ENCODE measurements at places on chromosomes 12 and 14.

DNA sequence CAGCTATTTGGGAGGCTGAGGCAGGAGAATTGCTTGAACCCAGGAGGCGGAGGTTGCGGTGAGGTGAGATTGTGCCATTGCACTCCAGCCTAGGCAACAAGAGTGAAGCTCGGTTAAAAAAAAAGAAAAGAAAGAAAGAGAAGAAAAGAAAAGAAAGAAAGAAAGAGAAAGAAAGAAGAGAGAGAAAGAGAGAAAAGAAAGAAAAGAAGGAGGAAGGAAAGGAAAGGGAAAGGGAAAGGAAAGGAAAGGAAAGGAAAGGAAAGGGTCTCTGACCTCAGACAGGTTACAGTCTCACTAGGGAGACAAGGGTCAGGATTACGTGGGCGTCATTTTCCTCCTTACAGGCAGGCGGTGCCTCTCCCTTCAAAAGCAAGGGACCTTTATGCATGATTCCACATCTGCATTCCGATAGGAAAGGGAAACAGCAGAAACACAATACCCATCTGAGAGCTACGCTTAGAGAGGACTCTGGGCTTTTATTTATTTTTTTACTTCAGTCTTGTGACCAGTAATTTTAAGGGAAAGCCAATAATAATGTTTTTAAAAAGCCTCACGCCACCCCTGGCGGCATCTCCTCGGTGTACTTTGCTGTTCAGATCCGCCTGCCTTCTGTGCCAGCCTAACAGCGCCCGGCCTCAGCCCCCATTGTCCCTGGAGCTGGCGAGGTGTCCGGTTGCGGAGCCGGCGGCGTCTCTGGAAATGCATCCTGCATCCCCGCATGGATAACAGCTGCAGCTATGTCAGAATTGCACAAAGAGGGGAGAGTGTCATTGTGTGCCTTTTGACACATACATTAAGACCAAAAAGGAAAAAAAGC is 945 bp upstream of the HIP1R start:
- no peak for DNase-seq

DNA sequence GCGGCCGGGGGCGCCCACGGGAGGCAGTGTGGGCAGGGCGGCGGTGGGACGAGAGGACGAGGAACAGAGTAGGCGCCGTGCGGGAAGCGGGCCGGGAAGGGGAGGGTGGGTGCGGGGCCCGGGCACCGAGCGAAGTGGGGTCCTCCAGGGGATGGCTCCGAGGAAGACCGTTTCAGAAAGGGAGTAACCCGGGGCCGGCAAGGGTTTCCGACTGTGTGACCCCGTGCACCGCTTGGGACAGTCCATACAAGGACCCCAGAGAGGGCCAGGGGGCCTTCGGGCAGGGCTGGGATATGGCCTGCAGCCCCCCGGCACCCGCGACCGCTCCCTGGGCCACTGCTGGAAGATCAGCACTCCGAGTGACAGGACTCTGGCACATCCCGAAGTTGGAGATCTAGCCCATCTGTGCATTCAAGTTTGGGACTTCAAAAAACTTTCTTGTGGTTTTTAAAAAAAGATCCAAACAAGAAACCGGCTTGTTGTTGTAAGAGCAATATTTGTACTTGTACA is 448 bp downstream of the TSPAN9 start:
- DNase-seq = no peak

- DNase-seq = no peak
Observed at GRCh38 chr14:39433452-39433813, 1.2 kb upstream of the FBXO33 start.

DNA sequence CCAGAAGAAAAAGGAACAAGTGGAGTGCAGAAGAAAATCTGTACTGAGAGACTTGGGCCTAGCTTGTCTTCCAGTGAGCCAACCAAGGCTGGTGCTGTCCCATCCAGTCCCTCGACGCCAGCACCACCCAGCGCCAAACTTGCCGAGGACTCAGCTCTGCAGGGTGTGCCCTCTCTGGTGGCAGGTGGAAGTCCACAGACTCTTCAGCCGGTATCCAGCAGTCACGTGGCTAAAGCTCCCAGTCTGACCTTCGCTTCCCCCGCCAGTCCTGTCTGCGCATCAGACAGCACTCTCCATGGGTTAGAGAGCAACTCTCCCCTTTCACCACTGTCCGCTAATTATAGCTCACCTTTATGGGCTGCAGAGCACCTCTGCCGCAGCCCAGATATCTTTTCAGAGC is 15.6 kb downstream of the CIPC start:
- no peak for DNase-seq

- DNase-seq = no peak
Observed at GRCh38 chr14:67859169-67859749, 39.7 kb downstream of the RAD51B start.

DNA sequence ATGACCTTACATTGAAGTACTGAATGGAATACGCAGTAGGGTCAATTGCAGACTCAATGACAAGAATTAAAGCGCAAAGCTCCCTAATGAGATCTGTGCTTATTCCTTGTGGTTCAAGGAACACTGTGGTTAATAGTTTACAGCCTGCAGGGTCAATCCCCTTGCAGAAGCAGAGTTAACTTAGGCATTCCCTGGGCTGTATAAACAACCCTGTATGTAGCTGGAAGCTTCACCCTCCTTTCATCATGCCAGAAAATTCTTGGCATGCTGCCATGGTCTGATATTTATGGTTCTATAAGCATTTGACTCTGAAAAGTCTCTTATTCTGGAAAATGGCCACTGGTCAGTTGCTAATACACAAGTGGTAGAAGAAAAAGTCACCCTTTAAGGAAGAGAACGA is 227.7 kb downstream of the NOVA1 start:
- no peak for DNase-seq

DNA sequence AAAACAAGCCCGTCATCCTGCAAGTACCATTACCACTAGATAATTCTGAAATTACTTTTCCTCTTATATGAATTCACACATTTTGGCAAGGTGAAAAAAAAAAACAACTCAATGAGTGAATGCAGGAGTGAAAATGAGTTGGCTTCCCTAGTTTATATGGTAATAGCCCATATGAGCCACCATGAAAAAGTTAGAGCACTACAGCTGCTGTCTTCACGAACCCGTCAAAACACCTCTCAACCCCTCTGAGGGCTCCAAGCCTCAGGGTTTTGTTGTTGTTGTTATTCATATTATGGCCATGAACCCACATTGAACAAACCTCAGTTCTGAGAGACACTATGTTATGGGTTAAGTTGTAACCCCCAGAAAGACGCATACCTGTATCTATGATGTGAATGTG is 289.9 kb upstream of the CAND1 start:
- DNase-seq = no peak

DNA sequence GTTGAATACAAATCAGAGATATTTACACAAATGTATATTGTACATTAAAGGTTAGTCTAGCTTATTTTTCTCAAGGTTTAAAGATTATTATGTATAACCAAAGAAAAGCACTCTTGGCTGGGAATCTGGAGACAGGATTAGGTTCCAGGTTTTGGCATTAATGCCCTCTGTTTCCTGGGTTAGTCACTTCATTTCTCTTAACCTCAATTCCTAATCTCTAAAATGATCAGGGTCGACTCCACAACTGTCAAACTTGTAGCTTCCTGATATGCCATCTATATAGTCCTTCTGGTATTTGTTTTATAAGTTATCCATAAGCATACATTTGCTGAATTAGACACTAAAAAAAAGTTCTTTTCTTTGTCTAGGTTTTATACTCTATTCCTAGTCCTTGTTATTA is 2.6 kb downstream of the ITPR2 start:
- DNase-seq = no peak

- no peak for DNase-seq
Observed at GRCh38 chr12:110585231-110585799, 2.2 kb upstream of the PPTC7 start.

DNA sequence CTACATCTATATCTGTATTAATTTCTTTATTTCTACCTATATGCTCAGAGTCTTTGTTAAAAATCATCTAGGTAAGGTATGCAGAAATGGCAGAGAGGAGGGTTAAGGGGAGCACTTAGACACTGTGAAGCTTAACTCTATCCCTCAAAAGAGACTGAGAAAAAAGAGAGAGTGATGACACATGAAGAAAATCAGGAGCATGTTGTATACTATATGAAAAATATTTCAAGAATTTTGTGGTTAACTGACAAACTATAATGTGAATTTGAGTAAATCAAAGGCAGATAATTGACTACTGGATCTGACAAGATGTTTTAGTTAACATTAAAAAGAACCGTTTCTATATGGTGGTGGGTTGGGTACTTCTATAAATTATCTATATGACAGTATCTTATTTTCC is 1814.2 kb upstream of the SEL1L start:
- no peak for DNase-seq

DNA sequence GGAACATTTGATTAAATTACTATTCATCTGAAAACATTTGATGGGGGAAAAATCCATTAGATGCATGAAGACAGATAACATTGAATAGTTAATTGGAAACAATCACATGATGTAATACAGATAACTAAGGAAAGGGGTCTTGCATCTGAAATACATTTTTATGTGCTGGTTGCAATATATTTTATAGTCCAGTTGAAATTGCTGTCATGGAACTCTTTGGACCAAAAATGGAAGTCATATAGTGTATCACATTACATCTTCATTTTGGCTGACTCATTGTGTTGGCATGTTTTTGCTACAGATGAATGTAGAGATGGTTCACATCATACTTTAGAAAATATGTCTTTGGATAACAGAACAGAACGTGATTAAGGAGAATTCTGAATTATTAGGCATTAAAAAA is 43.0 kb upstream of the GNPNAT1 start:
- no peak for DNase-seq

DNA sequence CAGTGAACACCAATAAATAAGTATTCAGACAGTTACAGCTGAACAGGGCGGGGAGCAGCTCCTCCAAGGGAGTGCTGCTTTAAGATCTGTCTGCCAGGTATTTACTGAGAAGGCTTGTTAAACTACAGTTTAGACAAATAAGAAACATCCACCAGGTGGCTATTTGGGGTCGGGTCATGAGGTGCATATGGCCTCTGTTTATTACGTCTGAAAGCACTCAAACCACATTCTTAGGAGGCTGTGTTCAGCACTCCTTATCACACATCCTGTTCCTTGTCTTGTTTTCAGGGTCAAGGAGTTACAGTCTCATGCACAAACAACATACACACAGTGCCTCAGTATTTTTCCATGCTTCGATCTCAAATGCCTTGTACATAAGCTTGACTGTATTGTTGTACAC is 78.8 kb downstream of the KCNMB4 start:
- DNase-seq = no peak

GRCh38 chr14:73736842-73737241 is 22.7 kb upstream of the PNMA1 start:
- DNase-seq = no peak

- DNase-seq = no peak
Observed at GRCh38 chr14:105502446-105503295, 11.6 kb downstream of the TEDC1 start.

DNA sequence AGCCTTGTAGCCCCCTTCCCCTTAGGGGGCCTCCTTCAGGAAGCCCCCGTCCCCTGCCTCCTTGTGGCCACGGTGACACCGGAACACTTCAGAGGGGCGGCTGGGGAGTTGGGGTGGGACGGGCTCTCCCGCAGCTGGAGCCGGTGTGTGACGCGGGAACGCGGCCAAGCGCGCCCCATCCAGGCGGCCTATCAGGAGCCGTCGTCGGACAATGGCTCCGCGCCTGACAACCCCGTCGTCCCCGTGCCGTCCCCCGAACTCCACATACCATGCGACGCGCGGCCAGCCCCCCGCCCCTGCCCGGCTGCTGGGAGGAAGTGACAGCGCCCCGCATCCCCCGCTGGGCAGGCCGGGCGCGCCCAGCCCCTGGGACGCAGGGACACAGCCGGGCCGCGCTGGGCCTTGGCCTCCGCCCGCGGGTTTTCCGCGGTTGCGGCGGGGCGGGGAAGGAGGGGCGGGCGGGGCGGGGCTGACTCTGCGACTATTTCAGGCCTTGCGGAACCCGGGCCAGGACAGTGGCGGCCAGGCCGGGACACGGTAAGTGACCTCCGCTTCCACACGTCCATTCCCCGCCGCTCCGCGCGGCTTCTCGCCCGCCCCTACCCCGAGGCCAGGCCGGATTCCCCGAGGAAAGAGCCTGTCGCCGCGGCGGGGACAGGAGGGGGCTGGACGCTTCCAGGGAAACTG is at the start of gene TNFAIP2:
TSS of gene TNFAIP2 (plus strand) at position 515 of the 687 bp plus-strand sequence. CDS start 2,997 bp downstream, outside the sequence.
- DNase-seq = no peak

DNA sequence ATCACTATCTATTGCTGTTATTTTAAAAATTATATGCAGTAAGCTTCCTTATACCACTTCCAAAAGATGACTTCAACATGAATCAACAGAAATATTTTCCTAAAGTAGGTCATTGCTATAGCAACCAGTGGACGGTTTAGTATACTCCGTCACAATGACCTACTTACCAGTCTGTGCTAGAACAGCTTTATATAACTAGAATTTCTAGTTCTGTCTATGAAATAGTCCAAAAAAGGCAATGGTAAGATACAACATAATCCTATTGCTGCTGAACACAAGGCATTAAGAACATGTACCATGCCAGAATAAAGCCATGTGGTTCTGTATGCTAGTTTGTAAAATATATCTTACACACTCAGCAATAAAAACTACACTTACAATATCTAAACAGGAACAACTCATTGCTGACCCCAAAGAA is 40.7 kb upstream of the MTERF2 start:
- DNase-seq = no peak

GRCh38 chr14:68448252-68448902 is 344.5 kb downstream of the ZFP36L1 start:
- DNase-seq = no peak

- DNase-seq = no peak
Observed at GRCh38 chr14:75757644-75758402, 96.8 kb downstream of the TTLL5 start.

- no peak for DNase-seq
Observed at GRCh38 chr14:27712364-27712763, 1054.2 kb upstream of the FOXG1 start.
